ENCODE measurements at places on chromosomes 2 and 18.

DNA sequence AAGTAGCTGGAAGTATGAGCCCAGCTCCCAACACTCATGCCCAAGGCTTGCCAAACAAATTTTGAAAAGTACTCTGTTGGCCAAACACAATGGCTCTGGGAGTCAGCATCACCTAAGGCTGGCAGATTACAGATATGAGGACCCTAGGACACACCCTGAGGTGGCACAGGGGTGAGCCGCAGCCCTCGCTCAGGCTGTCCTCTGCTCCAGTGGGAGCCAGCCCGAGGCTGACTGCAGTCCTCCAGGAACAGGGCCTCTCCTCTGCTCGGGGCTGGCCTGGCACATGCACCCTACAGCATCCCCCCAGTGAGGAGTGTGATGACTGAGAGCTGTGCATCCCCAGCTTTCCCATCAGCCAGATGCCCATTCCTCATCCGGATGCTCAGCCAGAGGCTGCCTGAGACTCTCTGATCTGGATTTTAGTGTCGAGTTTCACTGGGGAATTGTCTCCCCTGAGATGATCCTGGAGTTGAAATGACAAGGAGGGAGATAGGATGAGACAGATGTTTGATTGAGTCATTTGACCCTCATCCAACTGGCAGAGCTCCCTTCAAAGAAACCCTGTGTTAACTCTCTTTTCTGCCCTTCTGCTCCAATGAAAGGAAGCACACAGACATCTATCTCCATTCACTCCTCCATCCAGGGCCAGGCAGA lies 269.3 kb upstream of the NCKAP5 start:
- no peak for DNase-seq

- DNase-seq, result no peak
Measured at GRCh38 chr18:51077217-51077616, 47.2 kb downstream of the SMAD4 start.

DNA sequence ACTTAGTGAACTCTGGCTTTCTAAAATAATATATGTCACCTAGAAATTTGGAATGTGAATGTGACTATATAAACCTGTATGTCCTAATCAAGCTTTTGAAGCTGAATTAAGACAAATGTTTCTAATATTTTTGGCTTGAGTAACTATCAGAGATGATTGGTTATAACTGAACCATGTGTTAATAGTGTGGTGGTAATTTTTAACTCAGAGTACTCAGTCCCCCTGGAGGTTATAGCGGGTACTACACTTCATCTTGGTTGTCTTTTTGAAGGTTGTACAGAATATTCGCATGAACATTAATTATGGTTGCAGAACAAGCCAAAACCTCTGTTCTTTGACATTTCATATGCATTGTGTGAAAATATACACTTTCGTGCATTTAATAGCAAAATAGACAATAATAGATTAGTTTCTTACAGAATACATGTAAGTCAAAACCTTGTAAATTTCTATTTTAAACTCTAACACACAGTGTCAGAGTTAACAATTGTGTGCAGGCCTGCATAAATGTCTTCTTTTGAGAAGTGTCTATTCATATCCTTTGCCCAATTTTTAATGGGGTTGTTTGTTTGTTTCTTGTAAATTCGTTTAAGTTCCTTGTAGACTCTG lies 86.0 kb downstream of the OSBPL6 start:
- no peak for DNase-seq

DNA sequence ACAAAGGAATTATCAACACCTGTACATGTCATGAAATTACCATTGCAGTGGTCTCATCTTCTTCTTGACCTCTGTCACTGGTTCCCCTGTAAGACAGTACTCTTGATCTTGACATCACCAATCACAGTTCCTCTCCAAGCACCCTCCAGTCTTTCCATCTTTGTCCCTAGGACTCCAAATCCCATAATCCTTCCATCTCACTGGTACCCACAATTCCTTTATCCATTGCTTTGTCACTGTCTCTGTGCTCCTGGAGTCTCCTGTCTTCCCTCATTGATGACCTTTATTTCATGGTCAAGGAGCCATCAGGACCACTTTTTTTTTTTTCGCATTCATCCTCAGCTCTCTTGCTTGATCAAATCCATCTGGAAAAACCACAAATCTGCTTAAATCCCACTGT lies 56.7 kb downstream of the COL4A3 start:
- no peak for DNase-seq

DNA sequence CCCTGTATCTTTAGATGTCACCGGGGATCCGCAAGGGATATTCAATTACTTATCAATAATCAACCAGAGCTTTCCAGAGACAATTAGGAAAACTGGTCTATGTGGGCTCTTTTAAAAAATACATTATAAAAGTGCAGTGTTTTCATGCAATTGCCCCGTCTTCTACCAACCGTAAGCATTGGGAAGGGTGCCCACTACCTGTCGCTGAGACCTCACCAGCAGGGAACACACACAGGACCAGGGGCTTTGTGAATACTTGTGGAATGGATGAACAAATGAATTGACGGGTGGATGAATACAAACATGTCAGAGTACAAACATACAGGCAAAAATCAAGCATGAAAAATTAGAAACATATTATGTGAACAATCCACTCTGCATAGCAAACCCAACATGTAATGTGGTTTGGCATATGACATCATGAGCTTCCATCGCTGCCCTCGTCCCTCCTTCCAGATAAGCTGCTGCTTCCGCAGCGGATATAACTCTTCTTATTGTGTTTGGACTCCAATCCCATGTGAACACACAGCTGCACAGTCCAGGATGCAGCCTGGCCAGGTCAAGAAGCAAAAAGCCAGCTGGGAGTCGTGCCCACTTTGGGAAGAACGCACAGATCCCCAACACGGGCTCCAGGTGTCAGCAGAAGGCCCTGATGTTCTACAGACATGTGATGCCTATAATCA lies 5.3 kb downstream of the FHL2 start:
- DNase-seq, result no peak

DNA sequence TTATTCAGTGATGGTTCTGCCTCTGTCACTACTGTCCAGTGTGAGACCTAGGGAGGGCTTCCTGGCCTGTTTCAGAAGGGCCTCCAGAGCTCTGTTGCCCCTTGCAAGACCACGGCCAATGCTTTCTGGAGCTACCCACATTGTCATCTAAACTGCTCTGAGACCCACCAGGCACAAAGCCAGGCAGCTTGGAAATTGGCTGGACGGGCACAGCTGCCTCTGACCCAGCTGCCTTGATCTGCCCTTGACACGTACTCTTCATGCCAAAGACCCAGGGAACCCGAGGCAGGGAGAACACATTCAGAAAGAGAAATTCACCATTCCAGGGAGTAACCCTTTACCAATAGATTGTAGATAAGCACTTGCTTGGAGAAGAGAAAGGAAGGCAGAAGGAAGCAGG lies 183.7 kb upstream of the SIX2 start:
- no peak for DNase-seq

- no peak for DNase-seq
Measured at GRCh38 chr2:54859997-54860701, 136.7 kb downstream of the EML6 start.

DNA sequence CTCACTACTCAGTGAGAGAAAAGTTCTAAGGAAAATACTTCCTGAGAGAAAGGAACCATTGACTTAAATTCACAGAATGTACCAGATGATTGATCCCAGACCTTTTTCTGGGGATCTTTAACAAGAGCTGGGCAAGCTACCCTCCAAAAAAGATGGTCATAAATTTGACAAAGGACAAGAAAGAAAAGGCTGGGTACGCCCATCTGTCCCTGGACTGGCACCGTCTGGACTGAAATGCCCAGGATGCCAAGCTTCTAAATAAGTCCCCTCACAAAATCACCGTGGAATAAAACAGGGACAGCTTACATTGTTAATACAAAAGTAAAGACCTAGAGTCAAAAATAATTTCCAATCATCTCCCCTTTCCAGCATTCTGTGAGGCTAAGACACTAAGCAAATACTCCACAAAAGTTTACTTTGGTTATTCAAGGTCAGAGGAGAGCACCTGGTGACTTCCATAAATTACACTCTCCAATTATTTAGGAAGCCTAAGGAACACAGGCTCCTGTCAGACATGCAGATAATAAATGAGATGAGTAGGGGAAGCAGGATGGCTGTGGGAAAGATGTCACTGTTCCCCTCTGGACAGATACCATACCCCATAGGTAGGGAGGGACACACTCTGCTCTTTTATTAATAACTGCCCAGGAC lies 69.9 kb downstream of the UXS1 start:
- DNase-seq, result no peak

DNA sequence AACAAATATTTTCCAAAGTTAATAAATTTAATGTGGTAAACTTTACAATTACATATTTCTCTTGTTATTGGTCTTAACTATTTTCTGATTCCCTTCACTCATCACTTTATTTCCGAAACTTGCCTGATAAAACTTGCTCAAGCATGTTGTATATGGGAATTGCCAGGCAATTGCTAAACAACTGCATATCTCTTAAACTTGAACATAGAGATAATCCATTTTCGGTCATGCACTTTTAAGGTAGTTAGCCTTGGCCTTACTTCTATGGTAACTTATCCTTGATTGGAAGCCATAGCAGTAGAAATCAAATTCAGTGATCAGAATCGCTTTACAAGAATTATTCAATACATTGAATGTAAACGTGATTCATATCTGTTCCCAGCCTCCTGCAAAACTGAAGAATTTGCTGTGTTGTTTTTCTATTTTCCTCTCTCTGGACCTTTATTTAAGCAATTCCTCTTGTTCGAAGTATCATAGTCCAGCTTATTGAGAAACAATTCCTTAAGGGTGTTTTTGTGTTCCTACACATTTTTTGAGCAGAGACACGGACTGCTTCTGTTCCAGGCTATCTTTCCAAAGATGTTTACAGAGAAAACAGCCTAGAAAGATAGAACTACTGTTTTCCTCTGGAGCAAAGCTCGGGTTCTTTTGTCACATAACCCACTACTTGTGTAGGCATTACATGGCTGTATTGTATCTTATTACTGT lies 674.3 kb downstream of the IRS1 start:
- no peak for DNase-seq

GRCh38 chr2:43013821-43014345 lies 212.5 kb downstream of the ZFP36L2 start:
- DNase-seq, result no peak

- DNase-seq, result no peak
Measured at GRCh38 chr2:127106457-127106990, 430 bp downstream of the BIN1 start.

DNA sequence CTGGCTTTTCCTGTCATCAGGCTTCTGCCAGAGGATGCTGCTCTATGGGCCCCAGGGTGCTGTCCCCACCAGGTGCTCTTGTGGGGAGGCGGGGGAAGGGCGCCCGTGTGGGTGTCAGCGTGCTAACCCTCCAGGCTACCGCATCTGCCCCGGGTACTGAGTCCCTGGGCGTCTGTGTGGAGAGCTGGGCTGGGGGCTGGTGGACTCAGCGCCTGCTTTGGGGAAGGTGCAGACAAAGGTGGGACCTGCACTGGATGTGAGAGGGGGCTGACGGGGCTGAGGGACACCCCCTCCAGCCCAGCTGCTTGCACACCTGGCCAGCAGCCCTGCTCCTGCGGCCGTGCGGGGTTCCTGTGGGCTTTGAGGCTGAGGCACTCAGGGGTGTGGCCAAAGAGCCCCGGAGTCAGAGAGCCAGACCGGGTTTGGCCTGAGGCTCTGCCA lies 120.7 kb upstream of the PXDN start:
- no peak for DNase-seq

GRCh38 chr18:49722477-49722876 lies 90.9 kb downstream of the ACAA2 start:
- no peak for DNase-seq

DNA sequence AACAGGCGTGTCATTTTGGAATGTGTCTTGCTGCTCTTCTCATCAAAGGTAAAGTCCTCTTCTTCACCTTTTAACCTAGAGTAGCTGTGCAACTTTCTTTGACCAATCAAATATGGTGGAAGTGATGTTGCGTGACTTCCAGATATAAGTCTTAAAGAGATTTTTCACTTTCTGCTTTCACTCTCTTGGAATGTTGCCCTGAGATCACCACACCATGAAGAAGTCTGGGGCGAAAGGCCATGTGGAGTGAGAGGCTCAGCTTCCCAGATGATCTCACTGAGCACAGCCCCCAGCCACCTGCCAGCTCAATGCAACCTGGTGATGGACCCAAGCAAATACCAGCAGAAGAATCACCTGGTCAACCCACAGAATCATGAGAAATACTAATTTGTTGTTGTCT lies 7.1 kb upstream of the GALNT3 start:
- no peak for DNase-seq

DNA sequence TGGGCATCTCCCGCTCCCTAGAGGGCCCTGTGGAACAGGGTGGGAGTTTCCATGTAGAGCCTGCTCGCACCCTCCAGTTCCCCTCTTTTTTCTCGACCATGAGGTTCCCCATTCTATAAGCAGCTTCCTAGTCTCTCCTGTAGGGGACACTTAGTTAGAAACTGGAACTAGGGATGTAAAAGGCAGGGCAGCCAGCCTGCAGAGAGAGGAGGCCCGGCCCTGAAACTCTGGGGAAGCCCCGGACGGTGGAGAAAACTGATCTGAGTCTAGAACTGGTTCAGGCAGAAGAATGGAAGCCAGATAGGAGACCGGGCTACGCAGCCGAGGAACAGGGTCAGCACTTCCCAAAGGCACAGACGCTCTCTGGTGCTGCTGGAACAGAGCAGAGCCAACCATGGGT lies 51.6 kb upstream of the ATG16L1 start:
- DNase-seq, result no peak

- DNase-seq, result no peak
Measured at GRCh38 chr2:47078541-47079482, 76.3 kb downstream of the STPG4 start.

DNA sequence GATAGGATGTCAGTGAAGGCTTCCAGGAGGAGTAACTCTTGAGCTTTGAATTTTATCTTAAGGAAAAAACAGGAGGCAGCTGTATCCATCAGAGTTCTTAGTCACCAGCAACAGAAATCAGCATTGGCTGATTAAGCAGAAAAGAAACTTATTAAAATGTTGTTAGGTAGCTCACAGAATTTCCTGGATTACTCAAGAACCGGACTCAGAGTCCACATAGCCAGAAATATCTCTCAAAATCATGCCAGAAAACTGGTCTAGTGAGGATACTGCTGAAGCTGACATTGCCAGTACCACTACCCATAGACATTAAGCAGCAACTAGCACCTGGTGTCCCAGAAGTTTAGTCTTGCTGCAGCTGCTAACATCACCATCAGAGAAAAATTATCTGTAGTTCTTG lies 10.1 kb upstream of the AFTPH start:
- DNase-seq, result no peak

GRCh38 chr2:108074946-108075345 lies 88.6 kb downstream of the SLC5A7 start:
- DNase-seq, result no peak

DNA sequence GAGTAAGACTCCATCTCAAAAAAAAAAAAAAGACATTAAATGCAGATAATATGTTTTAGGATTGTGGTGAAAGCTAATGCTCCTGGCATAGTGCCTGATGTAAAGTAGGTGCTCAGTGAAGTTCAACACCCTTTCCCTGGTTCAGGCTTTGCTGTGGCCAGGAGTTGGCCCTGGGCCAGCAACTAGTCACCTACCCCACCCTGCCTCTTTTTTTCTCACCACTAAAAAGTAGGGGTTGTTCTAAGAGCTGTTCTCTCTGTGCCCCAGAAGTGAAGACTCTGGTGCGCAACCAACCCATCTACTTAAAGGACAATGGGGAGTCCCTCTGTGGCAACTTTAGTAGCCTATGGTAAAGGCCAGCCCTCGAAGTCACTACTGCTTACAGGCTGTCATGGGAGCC lies 75.9 kb downstream of the DNMT3A start:
- no peak for DNase-seq

GRCh38 chr2:152846697-152847470 lies 128.5 kb downstream of the ARL6IP6 start:
- DNase-seq, result no peak
